ENCODE measurements at places on chromosomes 12 and 14. TPM values are rescaled to one million over a fixed set of nuclear protein-coding genes. Genes with fewer than 3 reads are reported as not detected.

LTB4R2 gene
- 4.4 TPM for total RNA-seq

GLT1D1 gene
- 0.10 TPM for total RNA-seq

CLEC7A gene
- not detected for total RNA-seq

BAZ1A gene
- 60.8 TPM for total RNA-seq

ATL1 gene
- total RNA-seq: 0.66 TPM

CABP1 gene
- total RNA-seq: 1.7 TPM
